ENCODE measurements at places on chromosomes 13 and 19.

- no peak for DNase-seq
Measured at GRCh38 chr13:24074678-24075077, 85.8 kb upstream of the SPATA13 start.

DNA sequence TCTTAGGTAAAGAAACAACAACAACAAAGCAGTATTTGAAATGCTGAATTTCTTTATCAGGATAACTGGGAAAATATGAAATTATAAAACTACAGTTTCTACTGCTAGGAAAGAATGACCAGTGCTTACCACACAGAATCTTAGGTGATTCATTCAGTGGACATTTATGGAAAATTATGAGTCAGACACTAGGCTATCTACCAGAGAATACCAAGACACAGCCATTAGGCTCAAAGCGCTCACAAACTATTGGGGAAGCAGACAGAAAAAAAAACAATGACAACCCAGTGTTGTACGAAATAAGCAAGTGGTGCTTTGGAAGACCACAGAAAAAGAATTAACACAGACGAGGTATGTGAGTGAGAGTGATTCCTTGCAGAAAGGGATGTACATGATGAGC is 1019.5 kb downstream of the PCDH9 start:
- no peak for DNase-seq

GRCh38 chr19:2814426-2814825 is 5.2 kb upstream of the ZNF554 start:
- no peak for DNase-seq

DNA sequence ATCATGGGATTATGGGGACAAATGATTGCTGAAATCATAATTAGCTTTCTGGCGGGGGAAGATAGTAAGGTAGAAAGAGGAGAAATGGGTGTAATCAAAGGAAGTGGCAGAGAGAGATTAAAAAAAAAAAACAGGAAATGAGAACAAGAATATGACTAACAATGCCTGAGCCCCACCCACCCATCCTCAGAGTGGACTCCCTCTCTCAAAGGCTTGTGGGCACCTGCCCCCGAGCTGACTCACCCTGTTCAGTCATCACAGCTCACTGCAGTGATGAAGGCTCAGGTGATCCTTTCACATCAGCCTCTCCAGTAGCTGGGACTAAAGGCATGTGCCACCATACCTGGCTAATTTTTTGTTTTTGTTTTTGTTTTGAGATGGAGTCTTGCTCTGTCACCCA is 26.4 kb upstream of the TPT1 start:
- peak; percentile 93 for DNase-seq

- no peak for DNase-seq
Measured at GRCh38 chr13:44648392-44649103, 72.4 kb upstream of the TSC22D1 start.

DNA sequence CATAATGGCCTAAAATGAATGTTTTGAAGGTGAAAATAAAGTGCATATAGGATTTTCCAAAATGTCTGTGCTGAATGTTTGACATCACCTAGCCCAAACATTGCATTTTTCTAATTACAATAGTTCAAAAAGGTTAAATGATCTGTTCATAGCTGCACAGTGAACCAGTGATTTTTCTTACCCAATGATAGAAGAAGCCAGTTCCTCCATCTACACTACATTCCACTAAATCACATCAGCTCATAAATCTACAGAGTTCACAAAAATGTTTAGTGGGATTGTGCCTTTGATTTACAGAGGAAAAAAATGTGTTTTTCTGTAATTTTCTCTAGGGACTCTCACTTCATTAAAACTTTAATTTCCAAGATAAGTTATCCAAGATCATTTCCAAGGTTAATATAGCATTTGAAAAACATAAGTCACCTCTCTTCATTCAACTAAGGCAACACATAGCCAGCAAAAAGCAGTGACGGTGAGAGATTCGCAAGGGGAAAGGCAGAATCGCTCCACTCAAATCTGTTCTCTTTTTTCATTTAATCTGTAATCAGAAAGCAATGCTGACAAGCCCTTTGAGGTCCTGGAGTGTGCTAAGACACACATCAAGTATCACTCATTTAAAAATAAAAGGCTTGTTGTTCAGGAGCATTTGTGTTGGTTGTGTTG is 194.0 kb downstream of the FGF14 start:
- no peak for DNase-seq

DNA sequence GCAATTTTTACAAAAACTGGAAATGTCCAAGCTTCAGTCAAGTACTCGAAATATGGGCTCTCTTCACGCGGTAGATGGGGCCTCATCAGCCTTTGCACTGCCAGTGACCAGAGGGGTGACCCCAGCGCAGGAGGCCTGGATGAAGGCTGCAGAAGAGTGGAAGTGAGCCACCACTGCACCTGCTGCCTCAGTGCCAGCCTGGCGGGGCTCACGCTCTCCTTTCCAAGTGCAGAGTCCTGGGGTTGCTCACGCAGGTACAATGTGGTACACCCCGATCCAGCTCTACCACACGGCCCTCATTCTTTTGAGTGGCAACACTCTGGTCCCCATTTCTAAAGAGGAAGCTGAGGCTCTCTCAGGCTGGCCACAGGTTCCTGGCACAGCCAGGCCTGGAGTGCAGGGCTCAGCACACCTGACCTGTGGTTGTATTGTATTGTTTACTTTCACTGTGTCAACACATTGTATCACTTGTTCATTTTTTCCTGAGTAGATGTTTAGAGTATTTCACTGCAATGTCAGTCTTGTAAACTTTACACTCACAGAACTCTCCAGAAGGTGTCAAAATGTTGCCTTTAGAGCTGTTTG is 97.3 kb upstream of the SOX1 start:
- no peak for DNase-seq

GRCh38 chr19:52673014-52673413 is 34.9 kb upstream of the ZNF83 start:
- DNase-seq = no peak
